Cerebellar nuclear complex (tissue), 1 donor: ENCODE measurements at places on chromosomes 1 and 21.

DNA sequence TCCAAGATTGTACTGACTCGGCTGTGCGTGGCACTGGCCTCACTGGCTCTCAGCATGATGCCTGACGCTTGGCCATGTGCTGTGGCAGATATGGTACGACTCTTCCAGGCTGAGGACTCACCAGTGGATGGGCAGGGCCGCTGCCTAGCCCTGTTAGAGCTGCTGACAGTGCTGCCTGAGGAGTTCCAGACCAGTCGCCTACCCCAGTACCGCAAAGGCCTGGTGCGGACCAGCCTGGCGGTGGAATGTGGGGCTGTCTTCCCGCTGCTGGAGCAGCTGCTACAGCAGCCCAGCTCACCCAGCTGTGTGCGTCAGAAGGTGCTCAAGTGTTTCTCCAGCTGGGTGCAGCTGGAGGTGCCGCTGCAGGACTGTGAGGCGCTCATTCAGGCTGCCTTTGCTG, 2.9 kb downstream of the IPO13 start:
- DNase-seq, result no peak

GRCh38 chr1:219124163-219124562, 49.5 kb upstream of the LYPLAL1 start:
- DNase-seq, result no peak

GRCh38 chr1:161013488-161014230, 7.3 kb downstream of the F11R start:
- no peak for DNase-seq

GRCh38 chr1:228159008-228159665, 6.5 kb upstream of the IBA57 start:
- no peak for DNase-seq

DNA sequence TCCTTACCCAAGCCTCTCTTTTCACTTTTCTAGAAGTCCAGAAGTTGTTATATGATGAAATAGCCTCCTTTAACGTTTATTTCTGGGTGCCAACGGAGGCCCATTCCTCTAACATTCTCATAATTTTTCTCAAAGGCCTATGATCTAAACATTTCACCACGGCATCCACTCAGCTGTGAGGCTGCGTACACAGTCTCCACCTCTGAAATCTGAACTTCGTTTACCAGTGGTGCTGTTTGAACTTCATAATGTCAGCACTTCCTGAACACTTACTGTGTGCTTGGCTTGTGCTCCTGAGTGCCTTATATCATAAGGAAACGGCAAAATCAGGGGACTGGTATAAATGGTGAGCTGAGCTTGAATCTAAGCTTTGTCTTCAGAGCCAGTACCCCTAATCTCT, 12.0 kb upstream of the RBP7 start:
- DNase-seq, result no peak

- DNase-seq, result no peak
Measured at GRCh38 chr1:181352695-181353094, 130.6 kb upstream of the CACNA1E start.

GRCh38 chr1:223713546-223714420, 1.4 kb downstream of the CAPN2 start:
- no peak for DNase-seq

- DNase-seq, result no peak
Measured at GRCh38 chr1:12525311-12526181, 92.5 kb downstream of the DHRS3 start.

DNA sequence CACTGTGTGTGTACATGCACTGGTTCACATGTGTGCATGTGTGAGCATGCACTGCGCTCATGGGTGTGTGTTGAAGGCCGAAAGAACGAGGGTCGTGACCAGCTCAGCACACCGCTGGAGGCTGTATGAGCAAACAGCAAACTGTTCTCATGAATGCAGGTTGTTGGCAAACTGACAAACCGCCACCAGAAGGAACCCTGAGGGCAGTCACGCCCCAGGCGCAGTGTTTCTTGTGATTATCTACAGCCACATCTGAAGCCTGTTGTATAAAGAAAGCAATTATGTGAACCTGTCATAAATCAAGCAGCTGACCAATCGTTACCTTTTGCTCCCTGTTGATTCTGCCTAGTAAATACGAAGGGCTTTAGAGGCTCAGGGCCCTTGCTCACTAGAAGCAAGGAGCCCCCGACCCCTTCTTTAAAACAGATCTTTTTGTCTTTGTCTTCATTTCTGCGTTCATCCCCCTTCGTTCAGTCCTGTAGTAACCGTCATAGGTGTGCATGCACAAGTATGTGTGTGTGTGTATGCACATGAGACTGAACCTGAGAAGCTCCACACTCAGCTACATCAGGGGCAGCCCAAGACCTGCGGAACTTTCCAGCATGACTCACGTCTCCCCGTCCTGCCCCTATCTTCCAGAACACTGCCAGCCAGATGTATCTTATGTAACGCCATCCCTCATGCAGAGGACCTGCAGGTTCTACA, 16.8 kb upstream of the RIPK4 start:
- DNase-seq, result no peak

DNA sequence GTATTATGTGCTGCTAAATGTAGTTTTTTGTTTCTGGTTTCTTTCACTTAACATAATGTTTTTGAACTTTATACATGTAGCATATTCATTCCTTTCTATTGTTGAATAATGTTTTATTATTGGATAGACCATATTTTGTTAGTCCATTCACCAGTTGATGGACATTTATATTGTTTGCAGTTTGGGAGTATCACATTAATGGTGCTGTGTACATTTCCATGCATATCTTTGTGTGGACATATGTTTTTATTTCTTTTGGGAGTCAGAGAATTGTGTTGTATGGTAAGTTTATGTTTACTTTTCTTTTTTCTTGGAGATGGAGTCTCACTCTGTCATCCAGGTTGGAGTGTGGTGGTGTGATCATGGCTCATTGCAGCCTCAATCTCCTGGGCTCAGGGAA, 134.6 kb downstream of the MAST2 start:
- DNase-seq, result no peak

- DNase-seq, result no peak
Measured at GRCh38 chr1:173330149-173330951, 123.2 kb upstream of the TNFSF4 start.
